ENCODE measurements at places on chromosomes 1 and 21. TPM values are rescaled to one million over a fixed set of nuclear protein-coding genes. Genes with fewer than 3 reads are reported as not detected.
A peak's percentile ranks its signal among the peaks of the same experiment; 100 is the strongest.

The MPZ gene
- total RNA-seq: 11.9 TPM

- H3K27me3 ChIP-seq: no peaks in the 10 kb centered on the region
- no peak overlapping the region for H3K4me3 ChIP-seq
- H3K36me3 ChIP-seq: no peaks in the 10 kb centered on the region
- no peaks in the 10 kb centered on the region for H3K4me1 ChIP-seq
- DNase-seq: no peak
These were observed 868.5 kb downstream of the BRINP3 start for GRCh38 chr1:189609167-189609566.

- H3K4me3 ChIP-seq: no peak overlapping the region
- no peaks in the 10 kb centered on the region for H3K36me3 ChIP-seq
- H3K27ac ChIP-seq: no peak overlapping the region
- H3K4me1 ChIP-seq: no peaks in the 10 kb centered on the region
These were observed 62.6 kb upstream of the FAM20B start for GRCh38 chr1:178962853-178963711.

- H3K27me3 ChIP-seq: no peaks in the 10 kb centered on the region
- peaks cover 49% of the 10 kb centered on the region for H3K36me3 ChIP-seq
- no peak overlapping the region for H3K4me3 ChIP-seq
- H3K4me1 ChIP-seq: peaks cover 40% of the 10 kb centered on the region
These were observed 2.3 kb downstream of the UTP11 start for GRCh38 chr1:38014724-38015424.

DNA sequence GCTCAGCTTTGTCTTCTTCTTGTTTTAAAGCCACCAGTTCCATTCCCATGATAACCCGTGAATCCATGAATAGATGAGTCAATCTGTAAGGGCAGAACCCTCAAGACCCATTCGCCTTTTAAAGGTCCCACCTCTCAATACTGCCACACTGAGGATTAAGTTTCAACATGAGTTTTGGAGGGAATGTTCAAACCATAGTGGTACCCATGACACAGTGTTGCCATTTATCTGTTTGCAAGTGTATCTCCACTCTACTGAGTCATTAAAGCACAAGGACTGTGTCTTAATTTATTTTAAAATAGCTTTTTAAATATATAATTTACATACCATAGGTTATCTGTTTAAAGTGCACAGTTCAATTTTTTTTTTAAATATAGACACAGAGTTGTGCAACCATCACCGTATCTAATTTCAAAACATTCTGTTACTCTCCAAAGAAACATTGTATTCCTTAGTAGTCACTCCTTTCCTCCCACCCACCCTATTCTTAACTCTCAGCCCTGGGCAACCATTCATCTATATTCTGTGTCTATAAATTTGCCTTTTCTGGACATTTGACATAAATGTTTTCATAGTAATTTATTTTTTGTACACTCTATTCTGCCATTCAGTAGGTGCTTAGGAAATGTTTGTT is 4.8 kb upstream of the IL24 start:
- H3K4me3 ChIP-seq: no peak overlapping the region
- no peaks in the 10 kb centered on the region for H3K27me3 ChIP-seq
- peaks cover 6% of the 10 kb centered on the region for H3K4me1 ChIP-seq
- H3K36me3 ChIP-seq: no peaks in the 10 kb centered on the region
- H3K27ac ChIP-seq: peak overlapping the region; percentile 73

Measured in spleen (tissue), 13 donors.